ENCODE measurements at places on chromosomes 16 and 17. TPM values are rescaled to one million over a fixed set of nuclear protein-coding genes. Genes with fewer than 3 reads are reported as not detected.
A peak's percentile ranks its signal among the peaks of the same experiment; 100 is the strongest.

Gene SLC35G6
- total RNA-seq, result not detected

Gene PABPN1L
- total RNA-seq, result not detected

GRCh38 chr16:17275076-17276009, 195.4 kb downstream of the XYLT1 start:
- H3K4me3 ChIP-seq, result no peak overlapping the region
- DNase-seq, result peak; percentile 60
- no peak overlapping the region for H3K27ac ChIP-seq

DNA sequence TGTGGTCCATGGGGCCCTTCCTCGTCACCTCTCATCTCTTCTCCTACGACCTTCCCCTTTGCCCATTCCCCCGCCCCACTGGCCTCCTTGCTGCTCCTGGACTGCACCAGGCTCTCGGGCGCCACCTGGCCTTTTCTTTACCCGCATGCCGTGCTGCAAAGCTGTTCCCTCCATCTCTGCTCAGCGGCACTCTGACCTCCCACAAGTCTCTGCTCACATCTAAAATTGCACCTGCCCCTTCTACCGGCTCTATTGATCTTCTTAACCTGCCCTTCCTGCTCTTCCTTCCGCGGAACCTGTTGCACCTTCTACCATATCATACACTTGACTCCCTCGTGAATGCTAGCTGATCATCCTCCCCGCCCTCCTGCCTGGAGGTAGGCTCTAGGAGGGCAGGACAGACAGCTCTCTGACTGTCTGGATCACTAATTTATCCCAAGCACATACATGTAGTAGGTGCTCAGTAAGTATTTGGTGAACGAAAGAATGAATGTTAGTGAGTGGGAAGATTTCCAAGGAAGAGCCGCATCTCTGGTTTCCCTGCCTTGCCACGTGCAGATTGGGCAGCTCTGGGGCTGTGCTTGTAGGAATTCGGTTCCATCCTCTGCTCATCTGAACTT, 17.3 kb downstream of the DNAH17 start:
- peaks cover 5% of the 10 kb centered on the region for H3K27me3 ChIP-seq
- H3K4me3 ChIP-seq, result no peak overlapping the region
- H3K4me1 ChIP-seq, result peaks cover 5% of the 10 kb centered on the region
- no peak overlapping the region for H3K27ac ChIP-seq
- no peaks in the 10 kb centered on the region for H3K36me3 ChIP-seq

DNA sequence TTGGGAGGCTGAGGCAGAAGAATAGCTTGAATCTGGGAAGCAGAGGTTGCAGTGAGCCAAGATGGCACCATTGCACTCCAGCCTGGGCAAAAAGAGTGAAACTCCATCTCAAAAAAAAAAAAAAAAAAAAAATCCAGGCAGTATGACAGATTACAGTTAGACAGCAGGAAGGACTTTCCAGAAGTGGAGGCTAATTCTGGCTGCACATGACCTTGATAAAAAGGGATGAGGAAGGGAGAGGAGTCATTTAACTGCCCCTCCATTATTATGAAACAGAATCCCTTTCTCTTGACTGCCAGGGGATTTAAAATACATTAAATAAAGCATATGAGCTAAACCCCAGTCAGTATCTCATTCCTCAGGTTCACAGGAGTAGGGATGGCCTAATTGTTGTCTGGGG, 1.8 kb upstream of the ARHGAP23 start:
- no peaks in the 10 kb centered on the region for H3K27me3 ChIP-seq
- DNase-seq, result no peak
- H3K36me3 ChIP-seq, result peaks cover 3% of the 10 kb centered on the region
- no peak overlapping the region for H3K4me3 ChIP-seq
- peaks cover 23% of the 10 kb centered on the region for H3K4me1 ChIP-seq
